ENCODE measurements at places on chromosomes 2 and 18.

DNA sequence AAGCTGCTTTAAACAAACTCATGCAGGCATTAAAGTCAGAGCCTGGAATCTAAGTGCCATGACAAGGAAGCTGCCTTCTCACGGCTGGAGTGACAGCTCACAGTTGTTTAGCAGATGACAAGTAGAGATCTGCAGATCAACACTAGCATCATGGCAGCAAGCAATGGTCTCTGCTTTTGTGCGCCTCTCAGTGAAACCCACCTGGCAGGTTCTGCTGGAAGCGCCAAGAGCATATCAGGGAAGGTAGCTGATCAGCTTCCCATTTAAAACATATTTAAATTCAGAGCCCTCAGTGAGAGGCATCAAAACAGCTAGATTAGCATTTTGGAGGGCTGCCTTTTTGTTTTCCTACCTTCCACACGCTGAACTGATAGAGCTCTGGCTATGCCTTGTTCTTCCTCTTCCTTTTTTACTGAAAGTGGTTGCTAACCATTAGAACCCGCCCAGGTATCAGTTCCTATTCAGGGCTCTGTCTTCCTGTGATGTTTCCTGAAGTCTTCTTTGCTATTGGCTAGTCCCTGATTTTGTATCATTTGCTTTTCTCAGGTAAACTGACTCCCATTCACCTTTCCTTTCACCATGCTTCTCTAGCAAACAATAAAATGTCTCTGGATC lies 70.8 kb downstream of the TMEM200C start:
- DNase-seq, result no peak

- DNase-seq, result no peak
Measured at GRCh38 chr2:240687045-240687740, 4.5 kb upstream of the AQP12A start.

- no peak for DNase-seq
Measured at GRCh38 chr2:225598897-225599296, 199.4 kb downstream of the NYAP2 start.

DNA sequence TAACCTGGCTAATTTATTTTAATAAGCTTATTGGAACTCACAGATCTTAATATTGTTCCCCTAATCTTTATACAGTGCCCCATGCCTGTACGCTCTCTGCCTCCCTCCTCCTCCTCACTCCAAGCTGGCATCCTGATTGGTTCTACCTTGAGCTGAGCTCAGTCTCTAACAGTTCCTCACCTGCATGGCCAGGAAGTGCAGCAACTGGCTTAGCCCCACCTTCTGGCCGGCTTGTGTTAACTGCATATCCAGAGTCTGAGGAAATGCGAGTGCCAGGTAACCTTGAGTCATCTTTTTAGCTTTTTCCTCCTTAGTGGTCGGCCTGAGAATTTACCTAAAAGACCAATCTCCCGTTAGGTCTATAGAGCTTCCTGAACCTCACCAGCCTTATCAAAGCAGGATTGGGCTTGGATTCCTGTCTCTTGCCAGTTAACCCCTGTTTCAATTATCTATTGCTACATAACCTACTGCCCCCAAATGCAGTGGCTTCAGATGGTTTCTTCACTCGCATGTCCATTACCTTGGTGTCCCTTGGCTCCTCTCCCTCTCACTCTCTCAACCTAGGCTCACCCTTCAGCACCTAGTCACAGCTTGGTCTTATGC lies 89.5 kb upstream of the STK39 start:
- DNase-seq, result no peak

GRCh38 chr18:3688690-3689089 lies 238.7 kb downstream of the TGIF1 start:
- no peak for DNase-seq

GRCh38 chr2:37904993-37905392 lies 20.1 kb upstream of the RMDN2 start:
- DNase-seq, result no peak

DNA sequence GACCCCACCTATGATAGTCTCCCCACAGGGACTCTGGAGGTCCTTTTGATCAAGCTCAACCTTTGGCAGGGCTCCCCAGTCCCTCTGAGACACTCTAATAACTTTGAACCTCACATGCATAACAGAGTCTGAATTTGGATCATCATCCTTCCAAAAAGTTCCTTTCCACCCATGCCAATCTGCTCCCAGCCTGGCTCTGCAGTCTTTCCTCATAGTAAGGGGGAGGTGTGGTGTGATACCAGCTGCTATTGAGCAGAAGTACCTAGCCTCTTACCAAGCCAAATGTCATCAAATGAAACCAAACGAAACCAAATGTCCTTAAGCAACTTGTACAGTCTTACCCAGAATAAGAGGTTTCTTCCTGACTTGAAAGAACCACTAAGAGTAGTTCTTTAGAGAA lies 36.5 kb downstream of the DTNA start:
- no peak for DNase-seq

- no peak for DNase-seq
Measured at GRCh38 chr18:59275406-59275949, 2.2 kb upstream of the RAX start.

- no peak for DNase-seq
Measured at GRCh38 chr2:104254017-104254416, 599.9 kb upstream of the POU3F3 start.

DNA sequence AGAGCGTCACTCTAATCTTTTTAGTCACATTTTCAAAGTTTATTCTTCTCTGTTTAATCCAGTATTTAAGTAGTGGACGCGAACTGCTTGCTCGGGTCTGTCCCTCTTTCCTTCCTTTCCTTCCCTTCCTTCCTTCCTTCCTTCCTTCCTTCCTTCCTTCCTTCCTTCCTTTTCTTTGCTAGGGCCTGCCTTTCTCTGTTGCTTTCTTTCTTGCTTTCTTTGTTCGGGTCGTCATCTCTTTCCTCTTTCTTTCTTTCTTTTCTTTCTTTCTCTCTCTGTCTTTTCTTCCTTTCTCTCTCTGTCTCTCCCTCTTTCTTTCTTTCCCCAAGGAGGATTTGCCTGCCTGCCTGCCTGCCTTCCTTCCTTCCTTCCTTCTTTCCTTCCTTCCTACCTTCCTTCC lies 3.0 kb upstream of the ACKR3 start:
- DNase-seq, result no peak

DNA sequence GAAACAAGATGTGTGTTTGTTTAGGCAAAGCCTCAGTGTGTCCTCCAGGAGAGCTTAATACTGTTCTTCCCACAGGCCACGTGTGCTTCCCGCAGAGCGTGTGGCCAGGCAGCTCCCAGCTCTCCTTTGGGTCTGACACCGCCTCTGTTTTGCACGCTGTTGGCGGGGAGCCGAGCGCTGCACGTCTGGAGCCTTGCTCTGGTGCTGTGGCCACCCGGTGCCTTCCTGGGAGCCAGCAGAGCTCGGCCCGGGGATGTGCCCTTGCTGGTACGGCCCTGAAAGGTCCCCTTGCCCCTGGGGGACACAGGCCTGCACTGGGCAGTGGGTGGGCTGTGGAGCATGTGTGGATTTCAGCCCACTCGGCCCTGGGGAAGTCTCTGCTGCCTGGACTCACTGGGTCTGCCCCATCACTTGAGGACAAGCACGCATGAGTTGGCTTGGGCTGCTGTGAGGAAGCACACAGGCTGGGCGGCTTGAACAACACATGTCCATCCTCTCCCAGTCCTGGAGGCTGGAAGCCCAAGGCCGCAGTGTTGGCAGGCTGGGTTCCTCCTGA lies 160.7 kb upstream of the HDAC4 start:
- DNase-seq, result no peak

- peak; percentile 27 for DNase-seq
Measured at GRCh38 chr2:8455236-8456150, 226.4 kb upstream of the ID2 start.

DNA sequence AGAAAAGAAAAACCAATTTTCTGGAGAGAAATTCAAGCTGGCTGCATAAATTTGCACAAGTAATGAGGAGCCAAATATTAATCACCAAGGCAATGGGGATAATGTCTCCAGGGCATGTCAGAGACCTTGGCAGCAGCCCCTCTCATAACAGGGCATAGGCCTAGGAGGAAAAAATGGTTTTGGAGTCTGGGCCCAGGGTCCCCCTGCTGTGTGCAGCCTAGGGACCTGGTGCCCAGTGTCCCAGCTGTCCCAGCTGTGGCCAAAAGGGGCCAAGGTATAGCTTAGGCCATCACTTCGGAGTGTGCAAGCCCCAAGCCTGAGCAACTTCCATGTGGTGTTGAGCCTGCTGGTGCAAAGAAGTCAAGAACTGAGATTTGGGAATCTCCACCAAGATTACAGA lies 57.1 kb downstream of the SCN7A start:
- DNase-seq, result no peak

GRCh38 chr2:241066893-241067341 lies 35.2 kb downstream of the MTERF4 start:
- no peak for DNase-seq

- peak; percentile 52 for DNase-seq
Measured at GRCh38 chr18:4264347-4264791, 190.7 kb downstream of the DLGAP1 start.

GRCh38 chr18:69686861-69687260 lies 260.8 kb downstream of the CD226 start:
- no peak for DNase-seq

DNA sequence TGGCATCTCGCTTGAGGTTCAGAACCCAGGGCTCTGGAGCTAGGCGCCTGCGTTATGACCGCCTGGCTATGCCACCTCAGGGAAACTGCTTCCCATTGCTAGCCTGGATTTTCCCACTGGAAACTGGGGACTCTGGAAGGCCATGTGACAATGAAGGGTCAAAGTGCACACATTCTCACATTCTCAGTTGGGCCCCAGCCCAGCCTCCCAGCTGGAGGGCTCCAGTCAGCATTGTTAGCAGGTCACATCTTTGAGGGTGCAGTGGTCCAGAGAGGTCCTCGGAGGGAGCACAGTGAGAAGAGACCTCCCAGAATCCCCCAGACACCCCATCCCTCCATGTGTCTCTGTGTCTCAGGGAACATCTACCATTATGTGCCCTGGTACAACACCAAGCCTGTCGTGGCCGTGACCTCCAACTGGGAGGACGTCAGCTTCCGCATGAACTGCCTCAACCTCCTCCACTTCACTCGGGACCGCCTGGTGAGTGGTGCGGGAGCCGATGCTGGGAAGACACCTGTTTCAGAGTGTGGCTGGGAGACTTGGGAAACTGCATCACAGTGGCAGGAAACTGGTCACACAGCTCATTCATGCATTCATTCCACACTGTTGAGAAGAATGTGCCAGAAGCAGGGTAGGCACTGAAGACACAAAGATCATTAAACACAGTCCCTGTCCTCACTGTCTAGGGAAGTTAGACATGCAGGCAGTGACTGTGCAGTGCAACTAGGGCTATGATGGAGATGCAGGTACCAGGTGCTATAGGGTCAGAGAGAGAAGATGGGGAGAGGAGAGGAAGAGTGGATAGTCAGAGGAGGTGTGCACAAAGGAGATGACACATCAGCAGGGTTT lies 41.6 kb downstream of the FER1L5 start:
- DNase-seq, result no peak

GRCh38 chr18:63162271-63163014 lies 157.1 kb downstream of the BCL2 start:
- no peak for DNase-seq

GRCh38 chr2:55999790-56000189 lies 76.2 kb upstream of the EFEMP1 start:
- no peak for DNase-seq

GRCh38 chr2:44191739-44192138 lies 23.1 kb downstream of the PPM1B start:
- no peak for DNase-seq

DNA sequence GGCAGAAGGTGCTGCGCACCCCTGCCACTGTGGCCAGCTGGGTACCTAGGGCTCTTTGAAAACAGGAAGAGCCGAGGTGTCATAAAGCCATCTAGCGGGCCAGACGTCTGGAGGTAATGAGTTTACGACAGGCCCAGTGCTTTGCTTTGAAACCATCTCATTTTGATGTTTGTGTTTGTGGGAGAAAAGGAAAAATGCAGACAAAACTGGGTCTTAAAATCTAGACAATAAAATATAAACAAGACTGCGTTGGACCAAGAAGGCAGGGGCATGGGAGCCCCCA lies 3.2 kb downstream of the HOXD9 start:
- DNase-seq, result no peak

GRCh38 chr2:215059724-215060123 lies 78.7 kb downstream of the ABCA12 start:
- DNase-seq, result no peak

DNA sequence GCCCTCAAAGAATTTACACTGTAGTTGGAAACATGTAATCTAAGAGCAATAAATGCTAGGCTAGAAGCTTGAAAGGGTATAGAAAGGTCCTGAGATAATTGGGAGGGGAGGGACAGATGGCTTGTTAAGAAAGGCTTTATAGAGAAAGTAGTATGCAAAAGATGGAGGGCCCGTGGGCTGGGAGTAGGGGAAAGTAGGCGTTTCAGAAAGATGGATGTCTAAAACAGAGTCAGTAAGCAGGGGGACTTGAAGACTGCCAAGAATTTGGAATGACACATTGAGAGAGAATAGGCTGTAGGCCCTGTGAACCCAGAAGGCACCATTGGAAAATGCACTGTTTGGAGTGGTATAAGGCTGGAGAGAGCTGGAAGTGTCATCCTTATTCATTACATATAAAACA lies 822 bp downstream of the PSMG2 start:
- no peak for DNase-seq

GRCh38 chr2:63003351-63003750 lies 47.3 kb upstream of the OTX1 start:
- no peak for DNase-seq

DNA sequence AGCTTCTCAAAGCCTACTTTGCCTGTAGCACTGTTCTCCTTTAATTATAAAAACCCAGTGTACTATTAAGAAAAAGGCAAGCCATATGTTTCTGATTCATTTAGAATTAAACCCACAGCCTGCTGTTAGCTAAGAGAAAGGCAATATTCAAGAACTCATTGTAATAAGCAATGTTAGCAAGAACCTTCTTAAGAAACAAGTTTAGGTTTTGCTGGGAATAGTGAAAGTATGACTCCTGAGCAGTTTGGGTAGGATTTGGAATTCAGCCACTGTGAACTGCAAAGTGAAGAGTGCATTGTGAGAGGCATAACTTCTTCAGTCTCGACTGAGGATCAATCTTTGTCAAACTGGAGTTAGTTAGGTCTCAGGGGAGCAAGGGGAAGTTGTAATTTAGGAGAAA lies 206.5 kb upstream of the NT5C1B start:
- no peak for DNase-seq

DNA sequence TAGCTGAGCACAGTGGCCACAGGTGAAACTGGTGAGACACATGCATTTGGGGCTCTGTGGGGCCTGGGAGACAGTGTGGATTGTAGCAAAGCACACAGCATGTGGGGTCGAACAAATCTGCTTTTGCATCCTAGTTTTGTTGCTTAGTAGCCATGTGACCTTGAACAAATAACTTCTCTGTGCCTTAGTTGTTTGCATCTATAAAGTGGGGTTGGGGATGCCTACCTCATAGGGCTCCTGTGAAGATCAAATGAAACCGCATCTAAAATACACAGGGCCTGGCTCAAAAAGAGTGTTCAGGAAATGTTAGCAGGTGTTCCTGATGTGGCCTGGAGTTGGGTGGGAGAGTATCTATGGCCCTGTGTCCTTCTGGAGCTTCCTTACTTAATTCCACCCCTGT lies 30.3 kb upstream of the CATIP start:
- DNase-seq, result no peak

DNA sequence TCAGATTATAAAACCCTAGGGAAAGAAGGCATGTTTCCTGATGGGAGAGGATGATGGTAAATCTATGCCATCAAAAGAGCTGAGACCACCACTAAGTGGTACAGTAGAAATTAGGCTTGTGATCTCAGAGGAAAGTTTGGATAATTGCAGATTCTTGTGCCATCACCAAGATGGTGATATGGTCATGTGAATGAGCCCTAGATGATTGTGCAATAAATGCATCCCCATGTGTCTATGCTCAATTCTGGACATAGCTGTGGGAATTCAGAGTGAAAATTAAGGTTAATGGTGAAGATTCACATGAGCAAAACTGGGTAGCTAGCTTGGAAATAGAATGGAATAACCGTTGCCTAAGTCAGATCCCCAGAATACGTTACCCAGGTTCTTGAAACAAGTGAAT lies 496.1 kb upstream of the FSIP2 start:
- no peak for DNase-seq

Measured in substantia nigra (tissue), 51 donors.